Activated gamma-delta T cell (primary cell): ENCODE measurements at places on chromosomes 12 and 14.

- no peak for DNase-seq
These were observed 62.9 kb upstream of the PDE3A start for GRCh38 chr12:20305470-20305869.

DNA sequence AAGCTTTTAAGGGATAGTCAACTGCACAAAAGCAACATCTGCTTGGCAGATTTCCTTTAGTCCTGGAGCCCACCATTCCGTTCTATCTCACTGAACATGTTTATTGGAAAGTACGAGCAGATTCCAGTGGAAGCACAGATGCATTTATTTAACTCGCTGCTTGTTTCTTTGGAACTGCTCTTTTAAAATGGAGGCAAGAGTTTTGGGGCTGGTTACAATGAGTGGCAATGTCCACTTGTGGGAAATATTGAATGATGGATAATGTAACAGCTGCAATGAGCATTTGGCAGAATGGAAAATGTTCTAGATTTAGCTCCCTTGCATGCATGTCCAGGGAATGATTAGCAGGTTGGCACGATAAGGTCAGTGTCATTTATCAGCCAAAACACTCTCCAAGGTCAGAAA, 163.0 kb downstream of the ATP23 start:
- DNase-seq = no peak

DNA sequence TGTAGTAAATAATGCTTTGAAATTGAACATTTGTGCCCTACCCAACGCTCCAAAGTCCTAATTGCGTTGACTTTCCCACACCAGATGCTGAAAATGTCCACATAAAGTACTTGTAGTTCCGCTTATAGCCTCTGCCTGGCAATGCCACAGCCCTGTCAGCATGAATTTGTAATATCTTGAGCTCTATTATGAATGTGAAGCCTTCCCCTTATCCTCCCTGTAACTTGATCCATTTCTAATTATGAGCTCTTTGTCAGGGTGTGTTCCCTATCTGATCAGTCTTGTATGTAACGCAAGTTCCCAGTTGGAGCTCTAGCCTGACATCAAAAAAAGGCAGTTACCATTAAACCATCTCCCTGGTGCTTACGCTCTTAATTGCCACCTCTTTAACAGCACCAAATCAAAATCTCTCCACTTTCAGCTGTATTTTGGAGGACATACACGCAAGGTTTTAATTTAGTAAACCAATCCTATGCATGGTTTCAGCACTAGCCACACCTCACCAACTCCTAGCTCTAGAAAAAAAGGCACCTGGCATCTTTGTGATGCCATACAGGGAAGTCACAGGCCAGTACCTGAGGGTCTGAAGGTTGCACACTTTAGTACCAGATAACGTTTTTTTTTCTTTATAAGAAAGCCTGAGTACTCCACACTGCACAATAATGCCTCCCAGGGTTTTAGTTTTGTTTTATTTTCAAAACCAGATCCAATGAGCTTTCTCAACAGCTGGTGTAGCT, 69.3 kb downstream of the EEA1 start:
- no peak for DNase-seq

- no peak for DNase-seq
These were observed 896.0 kb downstream of the GALC start for GRCh38 chr14:87097015-87097414.

DNA sequence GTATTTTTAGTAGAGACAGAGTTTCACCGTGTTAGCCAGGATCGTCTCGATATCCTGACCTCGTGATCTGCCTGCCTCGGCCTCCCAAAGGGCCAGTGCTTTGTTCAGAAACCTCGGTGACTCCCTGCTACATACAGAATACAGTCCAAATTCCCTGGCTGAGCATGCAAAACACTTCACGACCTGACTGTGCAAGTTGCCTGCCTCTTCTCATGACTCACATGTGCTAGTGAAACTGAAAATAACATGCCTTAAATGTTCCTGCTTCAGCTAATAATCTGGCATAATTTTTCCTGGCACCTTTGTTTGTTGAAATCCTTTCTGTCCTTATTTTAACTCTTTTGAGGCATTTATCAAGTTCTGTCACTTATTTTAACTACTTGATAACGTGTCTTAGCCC, 8.2 kb downstream of the DMAC2L start:
- no peak for DNase-seq

DNA sequence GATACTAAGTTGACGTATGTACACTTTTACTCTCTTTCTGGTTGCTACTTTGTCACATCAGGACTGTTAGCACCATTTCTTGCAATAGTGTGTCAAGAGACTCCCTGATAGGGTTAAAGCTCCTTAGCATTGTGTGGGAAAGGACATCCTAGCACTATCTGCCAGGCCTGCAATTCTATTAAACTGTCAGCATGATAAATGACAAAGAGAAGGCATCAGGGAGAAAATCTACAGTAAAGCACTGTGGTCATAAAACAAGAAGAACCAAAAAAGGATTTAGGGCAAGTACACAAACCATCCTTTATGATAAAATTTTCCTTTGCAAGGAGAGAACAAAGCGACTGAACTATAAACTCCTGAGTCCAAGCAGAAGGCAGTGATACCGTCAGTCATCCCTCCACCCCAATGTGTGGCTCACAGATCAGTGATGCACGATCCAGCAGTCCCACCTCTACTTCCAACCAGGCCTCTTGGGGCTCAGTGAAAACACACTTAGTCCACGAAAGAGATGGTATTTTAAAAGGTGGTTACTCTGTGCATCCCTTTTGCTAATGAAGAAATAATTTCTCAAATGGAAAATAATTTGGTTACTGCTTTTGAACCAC, 31.4 kb upstream of the SLC35F4 start:
- no peak for DNase-seq

DNA sequence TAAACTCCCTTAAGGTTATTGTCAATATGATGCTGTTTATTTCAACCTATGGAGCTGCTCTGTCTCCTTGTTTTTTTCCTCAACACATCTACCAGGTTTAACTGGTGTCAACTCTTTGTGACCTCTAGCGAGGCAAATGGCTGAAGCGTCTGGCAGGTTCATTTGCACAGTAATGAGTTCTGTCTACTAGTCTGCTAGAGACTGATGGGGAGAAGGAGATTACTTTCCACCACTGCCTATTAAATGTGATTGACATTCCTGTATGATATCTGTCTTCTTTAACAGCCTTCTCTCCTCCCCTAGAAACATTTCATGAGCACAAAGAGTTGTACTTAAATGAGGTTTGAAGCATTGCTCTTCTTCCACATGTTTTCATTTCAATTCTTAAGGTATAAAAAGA, 253.7 kb downstream of the SLC6A15 start:
- DNase-seq = no peak

GRCh38 chr14:74488786-74489397, 4.2 kb downstream of the NPC2 start:
- DNase-seq = no peak

- DNase-seq = no peak
These were observed 127.7 kb upstream of the SFSWAP start for GRCh38 chr12:131583090-131583712.

DNA sequence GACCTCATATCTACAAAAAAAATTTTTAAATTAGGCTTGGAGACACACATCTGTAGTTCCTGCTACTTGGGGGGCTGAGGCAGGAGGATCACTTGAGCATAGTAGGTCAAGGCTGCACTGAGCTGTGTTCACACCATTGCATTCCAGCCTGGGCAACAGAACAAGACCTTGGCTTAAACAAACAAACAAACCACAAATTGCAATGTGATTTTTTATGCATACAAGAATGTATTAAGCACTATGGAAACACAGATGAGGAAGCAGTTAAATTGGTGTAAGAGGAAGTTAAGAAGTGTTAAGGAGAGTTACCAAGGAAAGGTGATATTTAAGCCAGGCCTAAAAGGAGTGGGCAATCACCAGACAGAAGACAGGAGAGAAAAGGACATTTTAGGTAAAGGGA, 83.6 kb upstream of the HECTD1 start:
- DNase-seq = no peak

DNA sequence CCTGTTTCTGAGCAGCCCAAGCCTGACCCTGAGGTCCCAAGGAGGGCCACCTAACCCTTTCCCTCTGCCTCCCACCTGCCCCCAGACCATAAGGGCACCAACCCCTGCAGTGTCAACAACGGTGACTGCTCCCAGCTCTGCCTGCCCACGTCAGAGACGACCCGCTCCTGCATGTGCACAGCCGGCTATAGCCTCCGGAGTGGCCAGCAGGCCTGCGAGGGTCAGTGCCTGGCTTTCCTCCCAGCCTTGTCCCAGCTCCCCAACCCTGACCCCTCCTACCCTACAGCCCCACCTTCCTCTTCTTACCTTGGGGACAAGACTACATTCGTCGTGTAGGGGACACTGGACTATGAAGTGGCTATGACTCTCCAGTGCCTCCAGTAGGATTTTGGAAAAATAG, 33.7 kb upstream of the LRP1-AS start:
- no peak for DNase-seq

DNA sequence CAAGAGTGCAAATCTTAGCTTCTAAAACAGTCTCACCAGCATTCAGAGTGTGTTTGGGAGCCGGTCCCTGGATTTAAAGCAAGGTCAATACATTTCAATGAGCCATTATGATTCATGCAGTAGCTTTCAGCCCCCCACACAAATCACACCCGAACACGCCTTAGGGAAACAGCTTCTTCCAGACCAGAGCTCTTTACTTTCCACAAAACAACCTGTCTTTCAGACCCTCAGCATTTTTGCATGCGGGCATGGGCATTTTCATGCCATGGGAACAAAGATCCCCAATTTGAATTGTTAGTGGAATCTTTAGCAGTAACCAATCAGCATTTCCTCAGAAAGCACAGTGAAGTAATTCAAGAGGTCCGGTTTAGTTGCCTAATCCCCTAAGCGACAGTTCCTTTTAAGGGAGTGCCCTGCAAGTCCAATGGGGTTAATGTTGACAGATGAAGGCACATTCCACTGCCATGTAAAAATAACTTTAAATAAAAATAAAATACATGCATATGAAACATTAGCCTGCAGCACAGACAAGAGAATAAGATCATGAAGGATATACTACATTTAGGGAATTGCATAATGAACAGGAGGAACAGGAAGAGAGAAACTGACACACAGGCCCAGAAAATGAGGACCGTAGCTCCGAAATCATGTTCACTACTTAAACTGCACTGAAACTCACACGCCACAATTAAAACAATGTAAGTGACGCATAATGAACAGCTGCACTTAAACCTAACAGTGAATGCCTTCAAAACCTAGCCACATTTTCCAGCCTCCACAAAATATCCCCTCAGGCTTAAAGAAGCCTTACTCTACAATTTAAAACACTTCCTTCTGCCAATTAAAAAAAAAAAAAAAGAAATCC, 4.0 kb downstream of the VPS37B start:
- no peak for DNase-seq

DNA sequence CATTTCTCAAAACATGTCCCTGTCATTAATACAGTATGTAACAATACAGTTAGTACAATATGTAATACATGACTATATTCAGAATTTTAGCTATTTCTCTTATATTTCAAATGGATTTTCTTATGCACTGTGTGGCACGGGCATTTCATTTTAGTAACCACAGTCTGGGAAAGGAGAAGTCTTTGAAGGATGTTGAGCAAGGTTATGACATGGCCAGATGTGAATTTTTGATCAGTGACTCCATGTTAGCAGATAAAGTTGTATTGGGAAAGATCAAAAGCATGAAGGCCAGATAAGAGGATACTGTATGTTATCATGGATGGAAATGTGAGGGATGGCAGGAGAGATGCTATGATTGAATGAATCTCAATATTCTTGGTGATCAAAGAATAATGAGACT, 285.2 kb downstream of the NAV3 start:
- DNase-seq = no peak

GRCh38 chr12:81499809-81500208, 259.3 kb downstream of the PPFIA2 start:
- DNase-seq = no peak

DNA sequence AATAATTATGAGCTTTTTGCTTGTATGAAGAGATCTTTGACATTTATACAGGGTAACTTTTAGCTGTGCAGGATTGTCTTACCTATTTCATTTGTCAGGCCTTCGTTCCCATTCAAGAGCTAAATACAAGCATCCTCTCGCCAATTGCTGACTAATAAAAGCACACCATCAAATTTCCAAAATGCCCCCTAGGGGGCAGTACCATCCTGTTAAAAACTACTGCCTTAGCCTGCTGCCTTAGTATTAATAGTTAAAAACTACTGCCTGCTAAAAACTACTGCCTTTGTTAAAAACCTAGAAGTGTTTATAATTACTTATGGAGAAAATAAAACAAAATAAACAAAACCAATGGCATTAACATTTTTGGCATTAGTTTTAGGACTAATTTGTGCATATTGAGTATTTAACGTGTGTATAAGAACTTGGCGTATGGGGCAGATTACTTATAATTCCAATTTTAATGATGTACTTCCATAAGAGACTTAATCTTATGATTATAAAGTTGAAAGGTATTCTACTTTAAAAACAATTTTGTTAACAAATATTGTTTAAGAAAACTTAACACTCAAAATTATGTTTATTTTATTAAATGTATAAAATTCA, 3.0 kb upstream of the IFI27L2 start:
- no peak for DNase-seq

DNA sequence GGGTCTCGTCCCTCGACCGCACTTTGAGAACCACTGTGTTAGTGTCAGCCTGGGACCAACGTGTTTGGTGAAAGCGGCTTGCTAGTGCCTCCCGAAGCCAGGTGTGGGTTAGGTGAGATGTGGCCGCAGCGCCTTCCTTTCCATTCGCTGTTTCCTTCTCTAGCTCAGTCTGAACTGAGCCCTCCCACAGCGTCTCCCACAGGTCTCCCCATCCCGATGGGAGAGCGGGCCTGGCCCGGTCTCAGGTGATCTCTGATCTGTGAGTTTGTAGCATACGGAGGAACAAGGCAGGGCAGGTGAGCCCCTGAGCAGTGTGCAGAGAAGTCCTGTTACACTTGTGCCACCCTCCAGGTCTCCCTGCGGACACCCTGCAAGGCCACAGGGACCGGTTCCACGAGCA, 19.3 kb downstream of the HIP1R start:
- no peak for DNase-seq

- DNase-seq = no peak
These were observed 2.9 kb downstream of the TMEM63C start for GRCh38 chr14:77184396-77185092.

- no peak for DNase-seq
These were observed 30.0 kb downstream of the DGLUCY start for GRCh38 chr14:91143862-91144261.

- DNase-seq = no peak
These were observed 83.8 kb downstream of the SRGAP1 start for GRCh38 chr12:63928305-63928704.

DNA sequence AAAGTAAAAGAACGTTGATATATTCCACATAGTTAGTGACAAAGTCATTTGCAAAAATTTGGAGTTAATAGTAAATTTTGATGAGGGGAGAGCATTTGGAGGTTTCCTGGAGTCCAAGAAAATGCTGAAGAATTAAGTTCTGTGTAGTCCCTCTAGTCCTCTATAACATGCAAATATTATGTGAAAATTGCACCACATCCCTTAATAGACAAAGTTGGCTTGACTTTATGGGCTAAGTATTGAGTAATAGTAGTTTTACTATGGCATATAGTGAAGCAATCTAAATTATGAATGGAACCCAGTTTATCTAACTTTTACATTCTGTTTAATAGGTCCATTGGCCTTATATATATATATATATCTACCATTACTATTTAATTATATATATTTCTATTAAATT, 66.4 kb upstream of the DCN start:
- no peak for DNase-seq

- no peak for DNase-seq
These were observed 17.7 kb downstream of the ETV6 start for GRCh38 chr12:11667171-11667570.
